ENCODE measurements at places on chromosomes 11 and 22.

DNA sequence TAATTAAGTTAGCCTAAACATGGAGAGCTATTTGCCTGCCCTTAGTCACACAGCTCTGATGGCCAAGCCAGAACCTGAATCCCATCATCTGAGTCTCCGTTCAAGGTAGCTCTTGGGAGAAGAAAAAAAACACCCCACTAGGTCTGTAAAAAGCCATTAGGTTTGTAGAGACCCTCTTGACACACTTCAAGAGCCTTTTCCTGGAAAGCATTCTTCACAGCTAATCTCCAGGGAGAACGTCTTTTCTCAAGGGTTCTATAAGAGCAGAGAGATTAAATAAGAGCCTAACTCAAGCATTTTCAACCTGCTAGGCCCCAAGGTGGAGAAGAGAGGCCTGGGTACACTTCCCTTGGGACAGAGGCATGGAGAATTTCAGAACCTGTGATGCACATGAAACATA, 61.6 kb upstream of the NAV2 start:
- H3K4me3 ChIP-seq: no peak overlapping the region
- no peaks in the 10 kb centered on the region for H3K36me3 ChIP-seq
- no peaks in the 10 kb centered on the region for H3K27me3 ChIP-seq

GRCh38 chr22:27347951-27348350, 453.6 kb downstream of the MN1 start:
- H3K27me3 ChIP-seq: no peaks in the 10 kb centered on the region
- no peaks in the 10 kb centered on the region for H3K36me3 ChIP-seq
- no peak for DNase-seq
- no peak overlapping the region for H3K27ac ChIP-seq
- no peaks in the 10 kb centered on the region for H3K4me1 ChIP-seq
- H3K4me3 ChIP-seq: no peak overlapping the region

DNA sequence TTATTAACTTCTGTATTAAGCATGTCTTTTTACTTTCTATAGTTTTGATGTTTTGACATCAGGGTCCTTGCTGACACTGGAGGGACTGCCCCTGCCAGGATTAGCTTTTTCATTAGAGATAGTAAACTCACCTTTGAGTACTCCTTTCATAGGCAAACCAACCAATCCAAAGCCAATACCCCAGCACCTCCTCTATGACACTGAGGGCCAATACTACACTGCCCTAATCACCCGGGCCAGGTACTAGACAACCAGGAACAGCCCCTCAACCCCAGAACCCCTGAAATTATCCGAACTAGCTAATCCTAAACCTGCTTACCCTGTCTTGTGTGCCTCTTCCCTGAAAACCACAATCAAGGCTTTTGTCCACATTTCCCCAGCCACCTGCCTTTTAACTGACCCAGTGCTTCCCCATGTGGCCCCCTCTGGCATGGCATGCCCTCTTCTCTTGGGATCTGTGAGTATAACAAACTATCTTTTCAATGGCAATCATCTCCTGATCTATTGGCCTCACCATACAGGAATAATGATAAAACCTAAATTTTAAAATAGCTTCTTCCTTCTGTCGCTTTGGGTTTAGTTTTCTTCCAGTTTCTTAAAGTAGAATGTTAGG, 31.2 kb downstream of the RAB6A start:
- no peaks in the 10 kb centered on the region for H3K4me1 ChIP-seq
- H3K27me3 ChIP-seq: no peaks in the 10 kb centered on the region
- H3K4me3 ChIP-seq: no peak overlapping the region
- no peak overlapping the region for H3K27ac ChIP-seq
- peaks cover 11% of the 10 kb centered on the region for H3K36me3 ChIP-seq
- peak; percentile 32 for DNase-seq

DNA sequence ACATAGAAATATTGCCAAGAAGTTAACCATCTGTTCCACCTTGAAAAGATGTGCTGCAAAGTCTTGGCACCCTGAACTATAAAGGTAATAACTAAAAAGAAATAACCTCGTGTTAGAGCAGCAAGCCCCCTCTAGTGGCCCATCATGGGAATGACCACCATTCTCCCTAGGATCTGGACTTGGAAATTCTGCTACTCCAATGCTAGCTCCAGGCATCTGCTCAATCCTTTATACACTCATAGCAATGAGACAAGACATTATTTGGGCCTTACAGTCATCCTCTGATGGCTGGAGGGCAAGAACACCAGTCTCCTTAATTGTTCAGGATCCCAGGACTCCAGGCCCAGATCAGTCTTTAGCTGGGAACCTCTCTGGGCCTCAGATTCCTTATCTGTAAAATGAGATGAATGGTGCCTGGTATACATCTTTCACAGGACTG, 76.0 kb downstream of the CWC15 start:
- no peak overlapping the region for H3K4me3 ChIP-seq
- peak; percentile 20 for DNase-seq
- peaks cover 10% of the 10 kb centered on the region for H3K36me3 ChIP-seq
- H3K27me3 ChIP-seq: no peaks in the 10 kb centered on the region
- peaks cover 2% of the 10 kb centered on the region for H3K4me1 ChIP-seq

DNA sequence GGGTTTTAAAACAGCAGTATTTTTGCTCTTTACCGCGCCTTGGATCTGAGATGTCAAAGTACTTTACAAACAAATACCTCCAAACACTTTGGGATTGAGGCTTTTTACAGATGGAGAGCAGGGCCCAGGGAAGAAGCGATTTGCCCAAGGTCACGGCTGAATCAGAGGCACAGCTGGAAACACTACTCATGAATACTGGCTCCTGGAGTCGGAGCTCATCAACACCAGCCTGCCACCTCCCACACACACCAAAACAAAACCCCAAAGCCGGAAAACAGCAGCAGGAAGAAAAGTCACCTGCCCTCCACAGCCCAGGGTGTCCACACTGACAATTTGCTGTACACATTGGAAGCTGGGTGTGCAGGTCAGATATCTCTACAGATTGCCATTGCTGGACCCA, 339.4 kb downstream of the CADM1 start:
- H3K4me3 ChIP-seq: no peak overlapping the region
- peaks cover 4% of the 10 kb centered on the region for H3K4me1 ChIP-seq
- no peaks in the 10 kb centered on the region for H3K27me3 ChIP-seq
- no peak for DNase-seq

GRCh38 chr11:70490208-70490607, 91.9 kb downstream of the CTTN start:
- H3K36me3 ChIP-seq: peaks cover 10% of the 10 kb centered on the region
- DNase-seq: no peak
- H3K27me3 ChIP-seq: no peaks in the 10 kb centered on the region
- H3K27ac ChIP-seq: no peak overlapping the region
- no peaks in the 10 kb centered on the region for H3K4me1 ChIP-seq

DNA sequence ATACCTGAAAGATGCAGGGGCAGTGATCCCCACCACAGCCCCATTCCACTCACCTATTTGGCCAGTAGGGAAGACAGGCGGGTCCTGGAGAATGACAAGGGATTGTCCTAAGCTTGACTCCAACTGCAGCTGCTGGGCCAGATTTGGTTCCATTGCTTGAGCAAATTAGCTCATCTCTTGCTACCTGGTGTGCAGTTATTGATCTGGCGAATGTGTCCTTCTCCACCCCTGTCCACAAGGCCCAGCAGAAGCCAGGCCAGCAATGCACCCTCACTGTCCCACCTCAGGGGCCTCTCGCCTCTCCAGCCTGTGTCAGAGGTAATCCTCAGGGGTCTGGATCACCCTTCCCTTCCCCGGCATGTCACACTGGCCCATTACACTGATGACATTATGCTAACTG, 23.3 kb downstream of the TSPAN32 start:
- no peak overlapping the region for H3K27ac ChIP-seq
- DNase-seq: no peak
- no peaks in the 10 kb centered on the region for H3K27me3 ChIP-seq
- H3K4me1 ChIP-seq: no peaks in the 10 kb centered on the region
- no peaks in the 10 kb centered on the region for H3K36me3 ChIP-seq
- no peak overlapping the region for H3K4me3 ChIP-seq

DNA sequence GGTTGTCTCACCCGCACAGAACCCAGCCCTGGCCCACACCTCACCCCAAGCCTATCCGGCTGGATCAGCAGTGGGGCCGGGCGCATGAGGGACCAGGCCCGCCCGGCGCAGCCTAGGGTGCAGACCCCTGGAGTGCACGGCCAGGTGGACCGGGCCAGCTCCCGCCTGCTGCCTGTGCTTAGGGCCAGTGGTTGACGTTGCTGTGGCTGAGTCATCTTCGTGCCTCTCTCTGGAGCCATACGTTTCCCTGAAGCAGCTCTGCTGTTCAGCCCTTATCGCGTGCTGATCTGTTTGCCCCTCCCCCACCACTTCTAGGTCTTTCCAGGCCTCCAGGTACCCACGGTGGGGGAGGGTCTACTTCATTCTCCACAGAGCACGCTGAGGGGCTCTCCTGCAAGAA, 39.5 kb downstream of the CDKN1C start:
- no peak overlapping the region for H3K4me3 ChIP-seq
- no peak overlapping the region for H3K27ac ChIP-seq
- H3K4me1 ChIP-seq: peaks cover 19% of the 10 kb centered on the region
- H3K36me3 ChIP-seq: no peaks in the 10 kb centered on the region
- peak; percentile 56 for DNase-seq

DNA sequence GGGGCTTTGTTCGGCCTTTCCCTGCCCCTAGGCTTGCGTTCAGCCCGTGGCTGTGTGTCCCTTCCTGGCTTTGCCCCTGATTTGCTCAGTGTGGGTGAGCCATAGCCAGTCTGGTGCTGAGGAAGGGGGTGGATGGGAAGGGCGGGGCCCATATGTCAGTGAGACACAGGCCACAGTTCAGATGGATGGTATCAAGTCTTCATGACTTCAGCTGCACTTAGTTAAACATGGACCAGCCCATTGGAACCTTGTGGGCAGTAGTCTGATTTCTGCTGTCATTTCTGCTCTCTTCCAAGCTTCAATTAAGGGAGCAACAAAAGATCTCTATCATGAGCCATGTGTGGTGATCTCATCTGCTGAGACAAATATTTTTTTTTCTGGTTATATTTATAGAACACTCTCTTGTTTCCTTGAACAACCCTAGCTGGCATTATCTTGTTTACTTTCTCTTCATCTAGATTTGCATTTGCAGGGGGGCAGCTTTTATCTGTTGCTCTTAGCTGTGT, 21.6 kb upstream of the PEX26 start:
- H3K27ac ChIP-seq: no peak overlapping the region
- H3K4me1 ChIP-seq: peaks cover 11% of the 10 kb centered on the region
- no peak for DNase-seq
- no peaks in the 10 kb centered on the region for H3K36me3 ChIP-seq
- H3K27me3 ChIP-seq: no peaks in the 10 kb centered on the region

GRCh38 chr11:115806056-115806455, 301.8 kb upstream of the CADM1 start:
- no peaks in the 10 kb centered on the region for H3K4me1 ChIP-seq
- H3K4me3 ChIP-seq: no peak overlapping the region
- H3K27ac ChIP-seq: no peak overlapping the region

DNA sequence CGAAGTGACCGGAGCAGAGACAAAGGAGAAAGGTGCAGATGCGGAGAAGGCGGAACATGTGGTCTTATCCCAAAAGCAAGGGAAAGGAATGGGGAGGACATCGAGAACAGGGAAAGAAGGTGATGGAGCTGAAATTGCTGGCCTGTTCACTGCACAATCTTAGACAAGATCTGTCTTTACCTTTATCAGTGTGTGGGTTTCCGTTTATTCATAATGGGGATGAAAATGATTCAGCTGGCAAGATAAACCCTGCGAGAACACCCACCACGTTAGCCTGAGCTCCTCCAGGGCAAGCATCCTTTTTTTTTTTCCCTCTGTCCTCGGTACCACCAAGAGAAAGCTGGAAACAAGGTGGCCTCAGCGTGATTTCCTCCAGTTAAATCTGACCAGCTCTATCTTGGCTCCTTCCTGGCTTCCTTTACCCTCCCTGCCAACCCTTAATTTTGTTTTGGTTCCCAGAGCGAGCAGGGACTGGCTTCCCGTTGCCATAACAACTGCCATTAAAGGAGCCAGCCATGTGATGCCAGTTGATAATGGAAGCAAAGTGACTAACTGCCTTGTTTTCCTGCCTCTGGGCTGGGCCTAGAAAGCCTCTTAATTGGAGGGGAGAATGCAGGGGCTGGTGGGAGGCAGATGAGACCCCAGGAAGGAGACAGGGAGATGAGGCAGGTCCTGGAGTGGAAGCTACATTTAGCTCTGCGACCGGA, 4.2 kb downstream of the SGSM1 start:
- H3K27ac ChIP-seq: no peak overlapping the region
- DNase-seq: no peak
- no peak overlapping the region for H3K4me3 ChIP-seq
- peaks cover 2% of the 10 kb centered on the region for H3K4me1 ChIP-seq

DNA sequence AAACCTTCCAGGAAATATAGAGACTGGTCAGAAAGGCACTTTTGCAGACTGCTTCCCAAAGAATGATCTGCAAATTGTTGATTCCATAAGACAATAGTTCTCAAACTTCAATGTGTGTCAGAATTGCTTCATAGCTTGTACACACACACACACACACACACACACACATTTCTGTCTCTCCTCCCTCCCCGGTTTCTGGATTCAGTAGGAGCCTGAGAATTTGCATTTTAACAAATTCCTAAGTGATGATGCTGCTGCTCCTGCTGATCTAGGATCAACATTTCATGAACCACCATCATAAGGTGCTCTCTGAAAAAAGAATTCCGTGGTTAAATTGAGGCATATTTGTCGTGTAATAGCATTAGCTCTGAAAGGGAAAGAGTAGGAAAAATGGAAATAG, 35.3 kb upstream of the FZD4 start:
- no peaks in the 10 kb centered on the region for H3K27me3 ChIP-seq
- H3K27ac ChIP-seq: no peak overlapping the region
- peaks cover 5% of the 10 kb centered on the region for H3K4me1 ChIP-seq
- no peak overlapping the region for H3K4me3 ChIP-seq

GRCh38 chr11:5679811-5680210, 5.1 kb downstream of the TRIM5 start:
- no peak overlapping the region for H3K27ac ChIP-seq
- peaks cover 2% of the 10 kb centered on the region for H3K4me1 ChIP-seq
- no peak overlapping the region for H3K4me3 ChIP-seq
- DNase-seq: no peak
- peaks cover 15% of the 10 kb centered on the region for H3K36me3 ChIP-seq

DNA sequence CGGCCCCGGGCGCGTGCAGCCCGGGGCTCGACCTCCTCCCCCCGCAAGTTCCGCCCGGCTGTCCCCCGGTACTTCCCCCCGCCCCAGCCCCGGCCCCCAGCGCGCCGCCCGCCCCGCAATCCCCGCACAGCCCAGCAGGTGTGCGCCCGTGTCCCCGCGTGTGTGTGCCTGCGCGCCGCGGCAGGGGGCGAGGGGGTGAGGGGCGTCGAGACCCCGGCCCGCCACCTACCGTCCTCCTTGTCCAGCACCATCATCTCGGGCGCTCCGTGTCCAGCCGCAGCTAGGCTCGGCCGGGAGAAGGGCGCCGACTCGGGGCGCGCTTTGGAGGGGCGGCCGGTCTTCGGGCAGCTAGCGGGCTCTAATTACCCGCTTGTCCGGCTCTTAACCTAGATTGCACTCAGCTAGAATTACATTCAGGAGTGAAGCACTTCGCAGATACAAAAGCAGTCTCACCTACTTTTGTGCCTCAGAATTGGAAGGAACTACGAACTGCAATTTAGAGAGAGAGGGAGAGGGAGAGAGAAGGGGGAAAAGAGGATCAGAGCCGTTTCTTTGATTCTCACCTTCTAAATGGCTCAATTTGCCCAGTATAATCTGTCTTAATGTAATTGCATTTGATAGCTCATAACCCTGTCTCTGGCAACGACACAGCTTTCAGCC, 439 bp downstream of the LMO1 start:
- H3K27me3 ChIP-seq: peaks cover 21% of the 10 kb centered on the region
- no peak for DNase-seq
- H3K27ac ChIP-seq: no peak overlapping the region
- H3K4me3 ChIP-seq: peak overlapping the region; percentile 68
